ENCODE measurements at places on chromosomes 7 and 10.

GRCh38 chr10:127813290-127813689, 76.3 kb downstream of the FOXI2 start:
- DNase-seq = no peak

GRCh38 chr10:103013416-103013815, 95.3 kb downstream of the CNNM2 start:
- no peak for DNase-seq

DNA sequence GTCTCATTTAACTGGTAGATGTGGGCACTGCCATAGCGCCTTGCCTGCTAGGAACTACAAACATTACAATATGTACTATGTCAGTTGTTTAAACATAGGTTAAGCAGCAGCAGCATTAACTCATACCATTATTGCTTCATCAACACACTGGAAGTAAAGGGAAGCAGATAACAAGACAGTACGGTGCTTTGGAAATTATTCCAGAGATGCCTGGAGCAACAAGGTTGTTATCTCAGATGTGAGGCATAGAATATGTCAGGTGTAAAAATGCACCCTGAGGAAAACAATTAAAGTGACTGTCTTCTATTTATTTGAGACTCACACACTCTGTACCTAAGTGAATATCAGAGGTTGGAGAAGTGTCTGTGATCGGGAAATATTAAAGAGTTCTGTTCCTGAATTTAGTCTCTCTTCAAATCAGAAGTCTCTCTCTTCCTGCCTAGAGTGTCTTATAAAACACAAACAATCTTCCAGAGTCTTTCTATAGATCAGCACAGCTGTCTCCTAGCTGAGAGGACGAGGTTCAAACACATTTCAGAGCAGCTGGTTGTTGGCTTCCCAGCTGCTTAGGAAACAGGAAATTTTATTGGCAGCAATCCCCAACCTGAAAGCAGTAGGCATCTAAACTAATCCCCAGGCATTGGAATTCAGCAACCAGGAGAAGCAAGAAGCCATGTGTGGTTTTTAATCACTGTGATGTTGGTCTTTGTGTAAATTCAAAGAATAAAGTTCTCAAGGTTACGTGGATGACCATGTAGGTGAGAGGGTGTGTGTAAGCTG, 994.4 kb upstream of the LRRTM3 start:
- no peak for DNase-seq

DNA sequence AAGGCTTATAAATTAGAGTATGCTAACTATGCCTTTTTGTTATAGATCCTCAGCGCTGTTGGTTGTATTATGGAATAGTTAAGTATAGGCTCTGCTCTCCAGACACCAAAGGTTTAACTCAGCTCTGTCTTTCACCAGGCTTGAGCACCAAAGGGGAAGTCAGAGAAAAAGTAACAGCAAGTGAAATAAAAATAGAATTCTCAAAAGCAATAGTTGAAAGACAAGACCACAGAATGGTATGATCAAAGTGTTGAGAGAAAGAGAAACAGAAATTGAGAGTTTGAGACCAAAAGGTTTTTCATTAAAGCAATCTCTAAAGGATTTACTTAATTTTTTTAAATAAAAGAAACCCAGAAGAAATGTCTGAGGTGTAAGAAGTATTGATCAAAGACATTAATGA, 529.8 kb upstream of the C7orf33 start:
- no peak for DNase-seq

- no peak for DNase-seq
Measured at GRCh38 chr7:104980841-104981671, 32.9 kb upstream of the KMT2E start.

- no peak for DNase-seq
Measured at GRCh38 chr10:27035163-27035562, 65.1 kb downstream of the ANKRD26 start.

- no peak for DNase-seq
Measured at GRCh38 chr10:13658871-13659685, 72.3 kb downstream of the PRPF18 start.

DNA sequence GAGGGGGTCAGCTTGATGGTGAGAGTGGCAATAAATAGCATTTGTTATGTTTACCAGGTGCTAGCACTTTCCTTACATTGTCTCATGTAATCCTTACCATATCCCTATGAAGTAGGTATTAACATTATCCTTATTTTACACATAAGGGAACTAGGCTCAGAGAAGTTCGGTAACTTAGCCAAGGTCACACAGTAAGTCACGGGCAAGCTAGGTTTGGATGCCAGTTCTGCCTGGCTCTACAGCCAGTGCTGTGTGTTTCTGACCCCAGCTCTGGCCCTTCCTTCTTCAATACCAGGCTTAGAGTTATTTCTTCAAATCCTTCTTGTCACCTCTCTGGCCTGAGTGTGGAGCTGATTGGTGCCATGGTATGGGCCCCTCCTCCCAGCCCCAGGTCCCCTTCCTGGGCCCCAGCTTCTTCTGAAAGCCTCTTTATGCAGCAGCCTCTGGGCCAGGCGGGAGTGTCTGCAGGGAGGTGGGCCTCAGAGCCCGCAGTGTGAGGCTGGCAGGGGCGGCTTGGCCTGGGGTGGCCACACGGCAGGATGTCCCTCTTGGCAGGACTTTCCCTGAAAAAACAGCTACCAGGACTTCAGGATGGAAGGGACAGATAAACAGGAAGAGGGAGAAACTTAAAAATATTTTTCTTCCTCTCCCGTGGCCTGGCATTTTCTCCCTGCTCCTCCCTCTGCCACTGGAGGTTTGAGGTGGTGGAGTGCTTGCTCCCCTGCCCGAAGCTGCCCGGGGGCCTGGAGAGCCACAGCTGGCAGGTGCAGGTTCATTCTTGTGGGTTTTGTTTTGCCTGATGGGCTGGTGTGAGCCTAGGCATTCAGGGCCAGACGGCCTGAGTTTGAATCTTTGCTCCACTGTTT, 20.6 kb downstream of the PALD1 start:
- DNase-seq = no peak

- peak; percentile 64 for DNase-seq
Measured at GRCh38 chr7:157612664-157613561, 276.1 kb downstream of the DNAJB6 start.

DNA sequence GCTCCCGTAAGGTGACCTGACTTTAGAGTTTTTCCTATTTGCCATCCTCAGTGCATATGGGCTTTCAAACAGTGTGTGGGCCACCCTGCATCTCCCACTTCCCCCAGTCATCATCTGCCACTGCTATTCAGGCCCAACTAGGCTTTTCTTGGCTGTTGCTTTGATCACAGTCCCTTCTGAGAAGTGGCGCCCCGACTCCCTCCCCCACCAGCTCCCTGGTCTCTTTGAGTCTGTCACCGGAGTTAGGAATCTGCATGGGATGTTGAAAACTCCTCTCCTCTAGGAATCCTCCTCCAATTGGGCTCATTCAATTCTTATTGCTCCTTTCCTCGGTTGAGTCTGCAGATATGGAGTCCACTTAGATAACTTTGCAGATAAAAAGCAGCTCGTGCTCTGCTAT, 32.1 kb downstream of the HIF1AN start:
- no peak for DNase-seq

- no peak for DNase-seq
Measured at GRCh38 chr7:104208421-104208780, 588 bp upstream of the ORC5 start.

DNA sequence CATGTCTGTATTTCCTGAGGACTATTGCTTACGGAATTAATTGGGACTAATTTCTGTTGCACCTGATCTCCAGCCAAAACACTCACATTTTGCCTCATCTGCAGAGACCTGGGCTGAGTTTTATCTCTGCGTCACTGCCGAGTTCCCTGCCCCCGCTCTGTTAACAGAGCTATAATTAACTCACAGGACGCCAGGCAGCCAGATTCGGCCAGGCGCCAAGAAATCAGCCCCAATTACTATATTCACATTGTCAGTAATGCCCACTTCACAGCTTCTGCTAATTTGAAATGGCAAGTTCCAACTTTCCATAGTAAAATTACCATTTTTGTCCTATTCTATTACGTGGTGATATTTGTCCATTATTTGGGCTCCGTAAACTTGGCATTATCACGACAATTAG, 130.5 kb downstream of the CUX1 start:
- DNase-seq = no peak

GRCh38 chr7:104923010-104923421, 91.0 kb upstream of the KMT2E start:
- DNase-seq = peak; percentile 91

- no peak for DNase-seq
Measured at GRCh38 chr7:144410441-144410840, 6.9 kb upstream of the NOBOX start.

GRCh38 chr7:80499350-80499953, 12.4 kb downstream of the GNAT3 start:
- DNase-seq = no peak

DNA sequence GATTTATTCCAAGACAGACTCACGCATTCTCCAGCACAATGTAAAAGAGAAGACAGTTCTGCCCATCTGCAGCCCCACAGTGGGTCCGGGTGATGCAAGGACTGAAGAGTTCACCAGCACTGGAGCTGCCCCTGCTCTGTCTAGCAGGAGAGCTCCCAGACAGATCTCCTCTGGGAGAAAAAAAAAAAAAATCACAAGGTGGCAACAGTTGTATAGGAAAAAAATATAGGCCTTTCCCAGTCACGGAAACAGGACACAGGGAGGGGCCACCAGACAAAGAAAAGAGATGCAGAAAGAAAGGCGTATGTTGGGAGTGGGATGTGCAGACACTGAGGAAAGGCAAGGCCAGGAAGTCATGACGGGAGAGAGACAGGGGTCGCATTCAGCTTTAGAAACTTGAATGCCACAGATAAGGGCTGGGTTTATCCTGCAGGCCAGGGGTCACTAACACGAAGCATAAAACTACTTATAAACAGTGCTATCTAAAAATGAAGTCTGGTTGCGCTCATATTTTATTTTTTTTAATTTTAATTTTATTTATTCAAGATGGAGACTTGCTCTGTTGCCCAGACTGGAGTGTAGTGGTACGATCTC, 54.1 kb downstream of the FAM171A1 start:
- no peak for DNase-seq

GRCh38 chr7:20330239-20330927, at the start of gene ITGB8:
Gene ITGB8, plus strand, starts transcription at chr7:20330900. Its CDS starts 907 bp downstream, at chr7:20331807.
- DNase-seq = peak; percentile 85

- DNase-seq = no peak
Measured at GRCh38 chr7:94422136-94422535, 27.4 kb downstream of the COL1A2 start.

DNA sequence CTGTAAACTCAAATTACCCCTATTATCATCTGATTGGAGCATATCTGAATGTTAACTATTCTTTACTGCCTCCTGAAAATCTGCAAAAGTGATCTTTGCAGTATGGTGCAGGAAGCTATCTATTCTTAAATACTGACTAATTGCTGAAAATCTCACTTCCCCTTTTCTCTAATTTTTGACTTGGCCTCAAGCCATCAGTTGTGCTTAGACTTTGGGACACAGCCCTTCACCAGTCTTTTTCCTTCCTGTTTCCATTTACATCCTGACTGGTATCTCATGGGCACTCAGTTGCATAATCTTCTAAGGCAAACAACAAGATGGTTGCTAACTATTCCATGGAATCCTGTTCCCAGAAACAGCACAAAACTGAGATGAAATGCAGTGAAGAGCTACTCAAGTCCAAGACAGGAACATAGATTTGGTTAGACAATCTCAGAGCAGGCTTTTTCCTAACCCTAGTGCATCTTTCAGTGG, 228.5 kb downstream of the SORCS1 start:
- no peak for DNase-seq

DNA sequence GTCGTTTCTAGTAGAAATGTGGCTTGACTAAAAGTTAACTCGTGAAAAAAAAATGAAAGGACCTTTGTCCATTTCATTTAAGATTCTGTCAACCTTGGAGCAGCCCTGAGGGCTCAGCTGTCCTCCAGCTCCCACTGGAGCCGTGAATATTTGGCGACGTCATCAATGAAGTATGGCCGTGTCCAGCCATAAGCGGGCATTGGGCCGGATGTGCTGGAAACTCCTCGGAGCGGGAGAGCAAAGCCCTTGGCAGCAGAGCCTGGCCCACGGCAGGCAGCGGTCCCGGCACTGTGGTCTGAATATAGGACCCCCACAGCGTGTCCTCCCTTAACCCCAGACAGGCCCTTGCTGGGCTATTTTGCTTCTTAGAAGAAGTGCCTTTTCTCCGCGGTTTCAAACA, 50.0 kb downstream of the JAKMIP3 start:
- no peak for DNase-seq

- peak; percentile 67 for DNase-seq
Measured at GRCh38 chr10:46106410-46107255, 60.6 kb upstream of the MSMB start.

DNA sequence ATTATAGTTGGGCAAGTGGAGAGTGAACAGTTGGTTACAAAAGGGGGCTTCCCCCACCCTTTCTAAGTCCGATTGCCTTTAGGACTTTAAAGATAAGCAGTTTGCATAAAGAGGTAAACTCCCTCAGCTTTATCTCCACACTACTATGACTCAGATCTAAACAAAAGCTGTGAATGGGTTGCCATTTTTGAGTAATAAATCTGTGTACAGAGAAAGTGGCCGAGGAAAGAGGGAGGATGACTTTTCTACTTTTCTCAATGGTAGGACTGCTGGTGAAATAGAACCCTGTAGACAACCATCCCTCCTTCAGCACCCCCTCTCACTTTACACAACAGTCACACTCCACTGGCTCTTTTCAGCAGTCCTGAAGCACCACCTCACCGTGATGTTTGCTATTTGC, 71.2 kb downstream of the DNMBP start:
- no peak for DNase-seq

GRCh38 chr7:17690030-17690429, 250.3 kb downstream of the SNX13 start:
- DNase-seq = no peak

GRCh38 chr7:146565872-146566271, 449.3 kb downstream of the CNTNAP2 start:
- DNase-seq = no peak

DNA sequence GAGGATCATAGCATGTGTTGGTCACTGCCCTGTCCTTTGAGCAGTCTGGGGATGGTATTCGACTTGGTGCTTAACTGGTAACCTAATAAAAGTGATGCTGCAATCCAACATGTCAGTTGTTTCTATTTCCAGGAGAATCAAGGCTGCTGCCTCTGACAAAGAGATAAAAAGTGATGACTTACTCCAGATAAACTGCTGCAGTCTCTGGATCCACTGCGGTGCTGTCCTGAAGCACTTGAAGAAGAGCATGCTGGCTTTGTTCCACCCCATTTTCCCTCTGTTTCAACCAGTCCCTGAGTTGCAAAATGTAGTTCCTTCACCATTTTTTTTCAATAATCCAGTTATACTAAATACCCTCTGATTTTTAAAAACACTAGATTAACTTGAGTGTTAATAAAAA, 403.5 kb upstream of the ANKRD30A start:
- no peak for DNase-seq

DNA sequence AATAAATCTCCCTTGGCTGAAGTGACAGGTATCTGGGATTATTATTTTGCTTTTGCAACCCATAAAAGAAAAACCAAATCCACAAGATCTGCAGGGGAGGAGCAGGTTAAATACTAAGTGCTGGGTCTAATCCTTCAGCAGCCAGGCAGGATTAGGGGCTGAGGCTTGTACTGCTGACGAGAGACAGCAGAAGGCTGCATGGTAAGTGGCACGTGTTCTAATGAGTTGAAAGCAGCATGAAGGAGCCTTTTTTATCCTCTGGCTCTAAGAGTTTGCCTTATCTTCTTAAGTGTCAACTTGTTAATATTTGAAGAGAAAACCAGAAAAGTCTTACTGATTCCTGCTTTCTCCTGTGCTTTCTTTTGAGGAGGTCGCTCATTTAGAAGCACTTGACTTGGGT, 50.0 kb downstream of the LYZL2 start:
- DNase-seq = no peak
